ENCODE measurements at places on chromosomes 16 and 17.

DNA sequence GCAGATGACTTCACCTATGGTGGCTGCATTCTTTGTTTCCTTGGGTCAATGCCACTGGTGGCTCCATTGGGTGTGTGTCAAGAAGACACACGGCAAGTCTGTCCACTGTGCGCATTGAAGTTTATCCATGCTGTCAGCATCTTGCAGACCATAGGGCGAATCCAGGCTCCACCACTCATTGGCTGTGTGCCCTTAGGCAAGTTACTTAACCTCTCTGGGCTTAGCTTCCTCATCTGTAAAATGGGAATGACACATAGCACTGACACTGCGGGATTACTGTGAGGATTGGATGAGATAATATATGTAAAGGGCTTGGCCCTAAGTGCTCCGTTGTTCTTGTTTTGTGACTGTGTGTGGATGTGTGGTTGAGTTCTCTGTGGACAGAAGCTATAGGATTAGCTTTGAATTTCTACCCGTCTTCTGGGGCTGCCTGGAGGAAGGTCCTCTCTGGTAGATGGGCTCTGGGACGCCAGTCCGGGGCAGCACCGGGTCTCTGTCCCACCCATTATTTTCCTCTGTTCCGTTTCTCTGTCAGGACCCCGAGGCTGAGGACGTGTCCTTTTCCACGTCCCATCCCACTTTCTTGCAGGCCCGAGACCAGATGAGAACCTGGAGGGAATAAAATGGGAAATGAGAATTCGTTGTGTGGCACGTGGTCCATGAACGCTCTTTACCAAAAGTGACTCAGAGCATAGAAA is 178.4 kb downstream of the IRF8 start:
- no peak for DNase-seq

- no peak for DNase-seq
Observed at GRCh38 chr17:28970879-28971278, 19.6 kb upstream of the PHF12 start.

GRCh38 chr17:72592242-72592966 is 471.6 kb downstream of the SOX9 start:
- peak; percentile 98 for DNase-seq

- no peak for DNase-seq
Observed at GRCh38 chr17:82323514-82324234, 6.3 kb upstream of the CD7 start.

- DNase-seq: peak; percentile 85
Observed at GRCh38 chr17:59440757-59441463, 109.5 kb downstream of the YPEL2 start.

GRCh38 chr17:82434216-82434565 is 15.8 kb upstream of the OGFOD3 start:
- peak; percentile 35 for DNase-seq

DNA sequence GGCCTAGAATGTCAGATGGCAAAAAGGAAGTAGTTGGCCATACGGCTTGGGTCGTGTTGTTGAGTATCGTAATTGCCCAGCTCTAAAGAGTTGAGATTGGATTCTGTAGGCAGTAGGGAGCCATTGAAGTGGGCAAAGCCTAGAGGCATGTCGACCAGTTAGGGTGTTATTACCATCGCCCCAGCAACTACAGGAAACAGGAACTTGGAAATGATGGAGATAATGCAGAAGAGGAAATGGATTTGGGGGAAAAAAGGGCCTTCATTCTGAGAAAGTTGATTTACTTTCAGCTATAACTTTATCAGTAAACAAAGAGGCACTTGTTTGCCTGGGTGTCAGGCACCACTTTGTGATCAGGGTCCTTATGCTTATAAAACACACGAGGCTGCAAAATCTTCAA is 52.6 kb downstream of the COX10 start:
- no peak for DNase-seq

DNA sequence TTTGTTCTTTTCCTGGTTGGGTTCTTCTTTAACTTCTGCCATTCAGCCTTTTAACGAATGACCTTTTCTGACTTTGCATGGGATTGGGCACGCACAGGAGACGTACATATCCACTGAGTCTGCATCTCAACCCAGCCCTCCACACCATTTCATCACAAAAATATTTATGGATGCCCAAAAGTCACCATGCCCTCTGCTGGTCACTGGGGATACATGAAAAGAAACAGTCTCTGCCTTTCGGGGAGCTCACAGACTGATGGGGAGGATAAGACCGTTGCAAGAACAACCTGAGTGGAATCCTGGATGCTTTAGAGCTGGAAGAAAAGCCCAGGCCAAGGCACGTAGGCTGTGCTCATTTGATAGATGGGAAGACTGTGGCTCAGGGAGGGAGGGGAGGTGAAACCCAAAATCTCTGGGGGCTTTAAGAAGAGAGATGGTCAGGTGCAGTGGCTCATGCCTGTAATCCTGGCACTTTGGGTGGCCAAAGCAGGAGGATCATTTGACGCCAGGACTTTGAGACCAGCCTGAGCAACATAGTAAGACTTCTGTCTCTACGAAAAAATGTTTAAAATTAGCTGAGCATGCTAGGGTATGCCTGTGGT is 7.9 kb upstream of the MT2A start:
- DNase-seq: peak; percentile 64

DNA sequence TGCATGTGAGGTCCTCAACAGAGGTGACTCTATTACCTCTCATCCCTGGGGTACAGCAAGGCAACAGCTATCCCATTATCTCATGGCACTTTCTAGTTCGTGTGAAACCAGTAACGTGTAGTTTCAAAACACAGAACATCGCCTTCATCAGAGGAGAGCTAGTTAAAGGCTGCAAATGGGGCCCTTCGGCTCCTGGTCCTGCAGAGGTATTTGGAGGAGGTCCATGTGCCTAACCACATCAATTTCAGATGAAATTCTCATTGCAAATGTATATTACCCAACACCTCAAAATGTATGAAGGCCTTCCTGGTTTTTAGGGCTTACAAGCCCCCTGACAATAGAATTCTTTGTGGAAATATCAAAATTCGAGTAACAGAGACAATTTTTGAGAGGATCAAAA is 95.7 kb upstream of the PSMD7 start:
- DNase-seq: no peak

GRCh38 chr17:42676424-42677011 is at the start of gene PLEKHH3:
TSS of gene PLEKHH3 (minus strand) at chr17:42676994. CDS start at chr17:42676563, 431 bp downstream.
- DNase-seq: peak; percentile 83

DNA sequence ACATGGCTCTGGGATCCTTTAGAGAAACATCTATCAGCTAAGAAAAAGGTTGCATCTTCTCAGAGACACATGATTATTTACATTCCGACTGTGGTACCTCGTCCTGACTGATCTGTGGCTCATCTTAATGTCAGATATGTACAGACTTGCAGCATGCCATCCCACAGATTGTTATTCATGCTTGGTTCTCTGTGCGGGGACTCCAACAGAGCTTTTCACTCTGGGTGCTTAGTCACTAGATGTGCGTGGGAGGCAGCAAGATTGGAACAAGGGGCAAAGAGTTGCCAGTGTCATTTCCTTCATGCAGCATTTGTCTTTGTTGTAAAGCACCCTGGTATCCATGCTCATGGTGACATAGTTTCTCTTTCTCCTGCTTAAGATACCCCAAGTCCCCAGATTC is 179.1 kb upstream of the CACNG5 start:
- no peak for DNase-seq

- DNase-seq: no peak
Observed at GRCh38 chr17:303168-303567, 49.4 kb downstream of the RPH3AL start.

DNA sequence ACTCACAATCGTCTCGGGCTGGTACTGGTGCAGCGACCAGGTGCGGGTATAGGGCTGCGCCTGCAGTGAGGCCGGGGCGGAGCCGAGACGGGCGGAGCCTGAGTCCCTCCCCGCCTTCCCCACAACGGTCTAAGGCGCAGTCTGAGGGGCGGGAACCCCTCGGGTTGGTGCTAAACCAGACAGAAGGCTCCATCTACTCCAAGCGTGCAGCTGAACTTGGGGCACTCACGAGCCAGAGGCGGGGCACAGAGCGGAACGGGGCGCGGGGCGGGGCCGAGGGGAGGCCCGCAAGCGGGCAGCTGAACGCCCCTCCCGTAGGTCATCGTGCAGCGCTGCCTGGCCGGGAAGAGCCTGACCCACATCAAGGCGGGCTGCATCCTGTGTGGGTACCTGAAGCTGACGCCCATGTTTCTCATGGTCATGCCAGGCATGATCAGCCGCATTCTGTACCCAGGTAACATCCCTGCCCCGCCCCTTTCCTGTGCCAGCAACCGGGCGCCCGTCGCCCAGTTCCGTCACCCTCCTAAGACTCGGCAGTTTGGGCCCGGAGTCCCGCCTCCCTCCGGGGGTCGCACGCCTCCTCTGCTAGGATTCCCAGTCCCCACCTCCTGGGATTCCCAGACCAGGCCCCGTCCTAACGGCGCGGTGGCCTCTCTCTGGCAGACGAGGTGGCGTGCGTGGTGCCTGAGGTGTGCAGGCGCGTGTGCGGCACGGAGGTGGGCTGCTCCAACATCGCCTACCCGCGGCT is 5.0 kb downstream of the SLC5A2 start:
- peak; percentile 80 for DNase-seq

DNA sequence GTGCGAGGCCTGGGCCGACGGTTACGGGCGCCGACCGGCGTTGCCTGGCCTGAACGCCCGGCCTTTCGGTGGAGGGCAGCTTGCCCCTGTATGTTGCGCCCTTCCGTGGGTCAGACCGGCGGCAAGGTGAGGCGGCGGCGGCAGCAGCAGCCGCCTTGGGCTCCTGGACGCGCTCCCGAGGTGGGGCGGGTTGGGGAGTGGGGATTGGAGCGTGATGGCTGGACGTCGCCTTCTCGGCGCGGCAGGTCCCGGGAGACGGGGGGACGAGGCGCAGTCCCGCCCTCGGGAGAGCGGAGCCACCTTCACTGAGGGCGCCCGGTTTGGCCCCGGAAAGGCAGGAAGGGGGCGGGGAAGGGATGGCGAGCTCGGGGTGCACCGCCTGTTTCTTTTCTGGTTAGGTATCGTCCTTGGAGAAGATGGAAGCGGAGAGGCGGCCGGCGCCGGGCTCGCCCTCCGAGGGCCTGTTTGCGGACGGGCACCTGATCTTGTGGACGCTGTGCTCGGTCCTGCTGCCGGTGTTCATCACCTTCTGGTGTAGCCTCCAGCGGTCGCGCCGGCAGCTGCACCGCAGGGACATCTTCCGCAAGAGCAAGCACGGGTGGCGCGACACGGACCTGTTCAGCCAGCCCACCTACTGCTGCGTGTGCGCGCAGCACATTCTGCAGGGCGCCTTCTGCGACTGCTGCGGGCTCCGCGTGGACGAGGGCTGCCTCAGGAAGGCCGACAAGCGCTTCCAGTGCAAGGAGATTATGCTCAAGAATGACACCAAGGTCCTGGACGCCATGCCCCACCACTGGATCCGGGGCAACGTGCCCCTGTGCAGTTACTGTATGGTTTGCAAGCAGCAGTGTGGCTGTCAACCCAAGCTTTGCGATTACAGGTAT is 671 bp downstream of the DGKE start:
- DNase-seq: peak; percentile 78

GRCh38 chr17:38509772-38510420 is 81.6 kb downstream of the ARHGAP23 start:
- DNase-seq: peak; percentile 72

DNA sequence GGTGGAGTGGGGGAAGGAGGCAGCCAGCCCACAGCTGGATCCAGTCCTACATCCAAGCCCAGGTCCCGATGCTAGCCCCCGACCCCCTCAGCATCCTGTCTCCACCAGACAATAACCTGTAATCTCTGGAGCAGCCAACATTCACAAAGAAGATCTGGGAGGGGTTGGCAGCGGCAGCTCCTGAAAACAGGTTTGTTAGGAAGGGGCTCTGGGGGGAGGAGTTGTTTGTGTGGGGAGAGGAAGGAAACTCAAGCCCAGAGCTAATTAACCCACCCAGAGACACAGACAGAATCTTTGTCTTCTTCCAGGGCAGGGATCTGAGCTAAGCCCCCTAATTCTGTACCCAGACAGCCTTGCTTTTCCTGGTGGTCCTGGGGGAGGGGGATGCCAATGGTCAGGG is 4.6 kb upstream of the C17orf113 start:
- DNase-seq: no peak

DNA sequence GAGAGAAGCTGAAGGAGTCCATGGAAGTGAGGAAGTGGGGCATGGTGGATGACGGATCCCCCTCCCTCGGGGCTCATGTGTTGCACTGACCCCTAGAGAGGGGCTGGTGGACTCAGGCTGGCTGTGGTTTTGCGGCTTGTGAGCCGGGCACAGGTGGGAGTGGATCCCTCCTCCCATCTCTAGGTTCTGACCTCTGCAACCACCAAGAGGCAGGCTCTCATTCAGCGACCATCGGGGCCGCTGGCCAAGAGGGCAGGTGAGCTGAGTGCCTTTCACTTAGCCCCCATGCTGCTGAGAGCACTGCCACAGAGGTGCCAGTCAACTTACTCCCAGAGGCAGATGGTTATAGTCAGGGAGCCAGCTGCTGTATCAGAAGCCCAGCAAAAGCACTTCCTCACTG is 67.3 kb downstream of the SCNN1B start:
- no peak for DNase-seq

DNA sequence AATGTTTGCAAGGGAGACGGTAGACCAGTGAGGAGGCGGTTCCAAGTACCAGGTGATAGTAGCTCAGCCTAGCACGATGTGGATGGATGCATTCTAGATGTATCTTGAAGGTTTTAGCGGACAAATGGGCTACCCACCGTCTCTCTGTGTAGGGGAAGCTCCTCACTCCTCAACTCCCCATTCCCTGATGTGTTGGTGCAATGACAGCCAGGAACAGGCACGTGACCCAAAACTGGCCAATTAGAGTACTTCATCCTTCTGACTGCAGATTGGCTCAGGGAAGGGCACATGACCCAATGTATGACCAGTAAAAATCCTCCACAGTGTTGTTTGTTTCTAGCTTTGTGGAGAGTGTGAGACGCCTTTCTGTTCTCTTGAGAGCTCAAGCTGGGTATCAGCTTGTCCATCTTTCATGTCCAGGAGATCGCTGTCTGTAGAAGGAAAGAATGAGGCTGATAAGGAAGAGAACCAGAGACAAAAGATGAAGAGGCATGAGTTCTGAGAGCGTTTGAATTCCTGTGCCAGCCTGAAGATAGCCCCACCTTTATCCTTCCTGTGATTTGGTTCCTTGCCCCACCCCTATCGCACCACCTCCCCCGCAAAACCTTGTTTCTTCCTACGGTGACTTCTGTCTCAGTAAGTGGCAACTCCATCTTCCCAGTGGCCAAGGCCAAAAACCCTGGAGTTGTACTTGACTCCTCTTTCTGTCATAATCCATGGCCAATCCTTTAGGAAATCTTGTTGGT is 2.3 kb upstream of the BORCS6 start:
- DNase-seq: no peak

DNA sequence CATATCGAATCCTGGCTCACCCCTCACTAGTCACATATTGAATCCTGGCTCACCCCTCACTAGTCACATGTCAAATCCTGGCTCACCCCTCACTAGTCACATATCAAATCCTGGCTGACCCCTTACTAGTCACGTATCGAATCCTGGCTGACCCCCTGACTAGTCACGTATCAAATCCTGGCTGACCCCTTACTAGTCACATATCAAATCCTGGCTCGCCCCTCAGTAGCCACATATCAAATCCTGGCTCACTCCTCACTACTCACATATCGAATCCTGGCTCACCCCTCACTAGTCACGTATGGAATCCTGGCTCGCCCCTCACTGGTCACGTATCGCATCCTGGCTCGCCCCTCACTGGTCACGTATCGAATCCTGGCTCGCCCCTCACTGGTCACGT is 156.7 kb upstream of the RPH3AL start:
- no peak for DNase-seq

Measured in D341Med (cell line).